ENCODE measurements at places on chromosomes 1 and 21.
A peak's percentile ranks its signal among the peaks of the same experiment; 100 is the strongest.

- DNase-seq = peak; percentile 15
Observed at GRCh38 chr1:83959824-83960498, 39.0 kb downstream of the TTLL7 start.

- no peak for DNase-seq
Observed at GRCh38 chr1:96374076-96374762, 347.4 kb upstream of the PTBP2 start.

DNA sequence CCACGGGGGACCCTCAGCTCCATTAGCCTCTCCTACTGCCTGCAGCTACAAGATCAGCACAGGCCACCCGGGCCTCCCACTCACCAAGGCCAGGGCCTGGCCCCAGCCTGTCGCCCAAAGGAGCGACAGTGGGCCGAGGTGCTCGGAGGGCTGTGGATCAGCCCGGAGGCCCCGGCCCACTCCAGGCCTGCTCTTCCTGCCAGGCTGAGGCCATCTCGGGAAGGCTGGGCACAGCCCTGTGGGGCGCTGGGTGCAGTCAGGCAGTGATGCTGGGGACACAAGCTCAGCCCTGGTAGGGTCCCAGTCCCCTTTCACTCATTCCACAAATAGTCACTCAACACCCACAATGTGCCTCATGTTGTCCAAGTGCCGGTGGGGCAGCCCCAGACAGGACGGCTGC lies 58.8 kb downstream of the CASZ1 start:
- no peak for DNase-seq

DNA sequence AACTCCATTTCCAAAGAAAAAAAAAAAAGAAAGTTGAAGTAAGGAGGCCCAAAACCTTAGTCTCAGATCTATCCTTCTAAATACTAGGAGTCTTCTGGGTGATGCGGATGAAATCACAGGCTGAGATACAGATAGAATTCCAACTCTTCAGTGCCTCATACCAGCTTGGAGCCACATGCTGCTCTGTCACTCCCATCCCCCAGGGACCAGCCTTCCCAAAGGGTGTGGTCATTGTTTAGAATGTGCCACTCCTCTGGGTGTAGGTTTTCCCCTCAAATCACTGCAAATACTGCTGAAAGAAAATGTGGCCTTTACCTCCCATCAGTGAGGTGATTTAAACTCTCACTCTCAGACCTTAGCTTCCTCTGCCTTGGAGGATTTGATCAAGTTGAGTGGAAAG lies 112.9 kb downstream of the CDC7 start:
- no peak for DNase-seq

DNA sequence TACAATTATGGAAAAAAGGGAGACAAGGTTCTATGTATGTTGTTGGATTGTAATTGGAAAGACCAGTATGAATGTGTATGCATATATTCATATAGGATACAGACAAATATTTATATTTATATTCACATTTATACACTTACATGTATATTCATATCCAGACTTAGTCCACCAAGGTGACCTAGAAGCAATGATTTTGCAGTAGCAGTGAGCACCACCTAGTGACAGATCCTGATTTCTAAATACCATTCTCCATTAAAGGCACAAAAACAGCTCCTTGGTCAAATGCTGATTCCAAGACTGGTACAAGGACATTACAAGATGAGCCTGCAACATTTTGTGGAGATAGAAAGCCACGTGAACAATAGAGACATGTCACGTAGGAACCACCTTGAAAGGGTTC lies 153.4 kb downstream of the SDCCAG8 start:
- no peak for DNase-seq

DNA sequence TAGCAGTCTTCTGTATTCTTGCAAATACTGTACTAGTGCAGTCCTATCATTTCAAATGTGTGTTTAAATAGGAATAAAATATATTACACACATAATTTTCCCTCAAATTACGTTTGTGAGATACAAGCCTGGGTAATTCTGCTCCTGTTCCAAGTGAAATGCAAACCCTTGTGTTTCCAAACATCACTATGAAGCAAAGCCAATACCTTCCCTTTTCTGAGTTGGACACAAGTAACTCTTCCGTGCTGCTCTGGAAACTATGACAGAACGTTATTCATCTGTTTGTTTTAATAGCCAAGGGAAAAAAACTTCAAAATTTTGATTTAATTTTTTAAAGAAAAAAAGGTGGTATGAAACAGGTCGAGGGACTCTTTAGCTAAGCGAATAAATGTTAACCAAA lies 73.7 kb upstream of the UBE2U start:
- no peak for DNase-seq

DNA sequence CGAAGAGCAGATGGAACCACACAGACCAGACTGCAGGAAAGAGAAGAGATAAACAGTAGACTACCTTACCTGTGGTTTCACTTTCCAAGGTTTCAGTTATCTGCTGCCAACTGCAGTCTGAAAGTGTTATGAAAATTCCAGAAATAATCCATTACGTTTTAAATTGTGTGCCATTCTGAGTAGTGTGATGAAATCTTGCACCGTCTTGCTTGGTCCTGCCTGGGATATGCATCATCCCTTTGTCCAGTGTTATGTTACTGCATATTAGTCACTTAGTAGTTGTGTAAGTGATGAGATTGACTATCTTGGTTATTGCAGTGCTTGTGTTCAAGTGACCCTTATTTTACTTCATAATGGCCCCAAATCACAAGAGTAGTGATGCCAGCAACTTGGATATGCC lies 33.9 kb downstream of the DNAJC6 start:
- no peak for DNase-seq

- DNase-seq = no peak
Observed at GRCh38 chr1:24380508-24380907, 33.1 kb downstream of the STPG1 start.

DNA sequence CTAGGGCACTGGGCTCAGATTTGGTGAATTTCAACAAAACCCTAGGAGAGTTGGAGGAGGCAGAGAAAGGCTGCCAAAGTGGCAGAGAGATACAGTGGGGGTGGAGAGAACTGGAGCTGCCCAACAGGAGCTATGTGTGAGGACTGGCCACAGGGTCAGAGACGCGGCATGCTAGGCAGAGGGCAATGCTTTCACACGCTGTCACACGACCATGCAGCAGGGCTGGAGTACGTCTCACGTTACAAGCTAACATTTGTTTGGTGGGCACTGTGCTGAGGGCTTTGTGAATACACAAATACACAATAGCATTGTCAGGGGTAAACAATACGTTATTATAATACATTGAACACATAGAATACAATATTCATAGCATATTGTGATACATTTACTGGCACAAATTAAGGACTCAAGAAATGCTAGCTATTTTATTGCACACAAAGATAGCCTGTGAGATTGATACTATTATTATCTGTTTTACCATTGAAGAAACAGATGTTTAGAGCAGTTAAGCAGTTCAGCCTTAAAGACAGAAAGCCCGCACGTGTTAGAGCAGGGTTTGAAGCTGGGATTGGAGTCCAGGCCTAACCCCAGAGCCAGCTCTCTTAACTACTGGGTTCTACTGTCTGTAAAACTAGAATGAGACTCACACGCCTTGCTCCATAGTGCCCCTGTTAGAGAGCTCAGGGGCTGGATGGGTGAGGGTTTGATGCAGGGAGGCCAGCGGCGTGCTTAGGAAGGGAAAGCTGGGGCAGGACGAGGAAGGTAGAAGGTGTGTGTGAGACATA lies 4.5 kb downstream of the RAB7B start:
- DNase-seq = no peak

- no peak for DNase-seq
Observed at GRCh38 chr1:185156288-185156853, 382 bp downstream of the TRMT1L start.

- no peak for DNase-seq
Observed at GRCh38 chr1:247211339-247211738, 39.5 kb upstream of the ZNF124 start.

- DNase-seq = no peak
Observed at GRCh38 chr1:58783090-58783992, 506 bp downstream of the JUN start.

- DNase-seq = no peak
Observed at GRCh38 chr1:240539769-240540414, 72.1 kb downstream of the GREM2 start.

DNA sequence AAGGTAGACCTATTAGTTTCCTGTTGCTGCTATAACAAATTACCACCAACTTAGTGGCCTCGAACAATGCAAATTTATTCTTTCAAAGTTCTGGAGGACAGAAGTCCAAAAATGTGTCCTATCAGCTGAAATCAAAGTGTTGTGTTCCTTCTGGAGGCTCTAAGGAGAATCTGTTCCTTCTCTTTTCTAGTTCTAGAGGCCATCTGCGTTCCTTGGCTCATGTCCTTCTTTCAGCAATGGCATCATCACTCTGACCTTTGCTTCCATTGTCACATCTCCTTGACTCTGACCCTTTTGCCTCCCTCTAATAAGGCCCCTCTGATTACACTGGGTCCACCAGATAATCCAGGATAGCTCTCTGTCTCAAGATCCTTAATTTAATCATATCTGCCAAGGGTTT lies 1.2 kb upstream of the MR1 start:
- no peak for DNase-seq

GRCh38 chr1:203139976-203140475 lies 12.5 kb downstream of the ADORA1 start:
- DNase-seq = no peak

DNA sequence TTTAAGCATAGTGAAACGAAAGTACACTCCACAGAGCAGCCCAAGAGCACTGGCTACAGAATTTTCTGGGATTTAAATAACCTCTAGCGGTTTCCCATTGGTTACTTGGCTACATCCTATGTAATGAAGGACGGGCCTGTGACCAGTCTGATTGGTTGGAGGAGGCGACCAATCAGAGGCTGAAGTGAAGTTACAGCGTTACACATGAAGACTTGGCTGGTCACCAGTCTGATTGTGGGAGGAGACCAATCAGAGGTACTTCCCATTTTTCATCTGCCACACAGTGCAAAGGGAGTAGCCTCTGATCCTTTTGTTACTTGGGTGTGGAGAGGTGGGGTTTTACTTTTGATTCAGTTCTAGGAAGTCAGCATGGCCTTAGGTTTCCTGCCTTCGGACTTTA lies 142.7 kb upstream of the SERTAD4 start:
- no peak for DNase-seq

- DNase-seq = no peak
Observed at GRCh38 chr1:2535981-2536380, 5.9 kb upstream of the HES5 start.

GRCh38 chr1:6515771-6516170 lies 24.3 kb upstream of the PLEKHG5 start:
- DNase-seq = no peak

DNA sequence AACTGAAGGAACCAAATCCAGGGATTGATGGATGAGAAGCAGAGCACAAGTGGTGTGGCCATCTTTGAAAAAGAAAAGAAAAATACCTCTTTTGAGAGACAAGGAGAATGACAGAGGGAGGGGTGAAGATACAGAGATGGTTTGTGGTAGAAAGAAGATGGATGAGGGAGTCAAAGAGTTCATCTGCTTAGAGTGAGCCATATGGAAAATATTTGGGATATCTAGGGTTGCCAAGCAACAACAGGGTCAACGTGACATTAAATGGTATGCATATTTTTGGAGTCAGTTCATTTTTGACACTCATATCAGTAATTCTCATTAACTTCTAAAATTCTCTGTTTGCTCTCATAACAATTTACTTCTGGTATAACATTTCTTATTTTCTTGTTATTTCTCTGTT lies 50.7 kb downstream of the MACF1 start:
- DNase-seq = no peak

- no peak for DNase-seq
Observed at GRCh38 chr1:160567858-160568682, 11.2 kb downstream of the CD84 start.

- DNase-seq = no peak
Observed at GRCh38 chr1:244444854-244445253, 6.9 kb downstream of the ADSS2 start.

GRCh38 chr1:52192436-52192835 lies 50.5 kb downstream of the ZFYVE9 start:
- no peak for DNase-seq

GRCh38 chr21:25871566-25871965 lies 136.8 kb downstream of the GABPA start:
- no peak for DNase-seq

DNA sequence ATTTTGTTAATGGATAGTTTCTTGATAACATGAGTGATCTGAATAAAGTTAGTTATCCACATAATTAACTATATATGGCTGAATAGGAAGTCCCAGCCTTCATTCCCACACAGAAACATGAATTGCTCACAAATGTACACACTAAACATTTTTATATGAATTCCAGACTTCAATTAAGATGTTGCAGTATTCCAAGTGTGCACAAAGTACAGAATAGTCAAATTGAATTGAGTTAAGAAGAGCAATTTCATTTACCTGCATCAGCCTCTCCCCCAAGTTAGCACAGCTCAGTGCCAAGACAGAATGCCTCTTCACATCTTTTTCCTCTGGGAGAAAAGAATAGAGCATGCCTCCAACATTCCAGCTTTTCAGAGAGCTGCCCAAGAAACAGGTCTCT lies 207.0 kb upstream of the SAMSN1 start:
- no peak for DNase-seq

DNA sequence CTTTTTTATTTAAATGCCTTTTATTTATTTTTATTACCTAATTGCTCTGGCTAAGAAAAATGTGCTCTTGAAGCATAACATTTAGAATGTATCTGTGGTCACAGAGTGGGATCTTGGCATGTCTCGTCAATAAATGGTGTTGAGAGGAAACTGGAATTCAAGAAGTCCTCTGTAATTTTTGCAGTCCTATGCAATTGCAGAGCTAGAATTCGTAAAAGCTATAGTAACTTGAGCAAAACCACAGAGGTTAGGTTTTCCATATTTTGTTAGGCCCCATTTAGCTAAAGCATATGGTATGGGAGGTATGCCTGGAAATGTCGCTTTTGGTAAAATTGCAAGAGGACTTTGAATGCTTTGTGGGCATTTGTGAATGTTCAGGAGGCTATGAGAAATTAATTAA lies 466.7 kb upstream of the NFIA start:
- DNase-seq = no peak

DNA sequence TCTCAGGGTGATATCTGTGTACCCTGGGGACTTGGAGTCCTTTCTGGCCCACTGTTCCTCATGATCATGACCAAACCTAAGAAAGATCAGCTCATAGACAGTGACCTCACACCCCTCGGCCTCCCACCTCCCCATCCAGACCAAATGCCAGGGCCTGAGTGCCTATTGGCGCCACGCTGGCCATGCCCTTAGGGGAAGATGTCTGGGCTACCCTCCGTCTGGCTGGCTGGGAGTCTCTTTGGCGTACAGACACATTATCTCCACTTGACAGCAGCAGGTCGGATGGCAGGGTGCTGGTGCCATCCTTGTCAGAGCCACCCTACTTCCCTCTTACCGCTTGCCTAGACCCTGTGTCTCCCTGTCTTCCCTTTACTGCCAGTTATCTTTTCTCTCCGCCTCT lies 8.4 kb downstream of the RORC start:
- DNase-seq = no peak

DNA sequence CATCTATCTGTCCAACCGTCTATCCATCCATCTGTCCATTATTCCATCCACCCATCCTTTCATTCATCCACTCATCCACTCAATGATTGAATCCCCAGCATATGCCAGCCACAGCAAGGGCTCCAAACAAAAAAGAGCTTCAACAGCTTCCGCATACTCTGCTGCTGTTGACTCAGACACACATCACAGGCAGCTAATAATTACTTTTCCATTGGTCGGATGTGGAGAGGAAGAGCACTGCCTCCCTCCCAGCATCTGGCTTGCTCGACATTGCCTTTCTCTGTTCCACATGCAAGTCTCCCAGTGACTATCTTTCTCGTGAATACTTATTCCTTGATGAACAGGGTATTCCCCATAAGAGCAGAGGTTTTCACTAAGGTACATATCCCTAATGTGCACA lies 176.5 kb downstream of the HIVEP3 start:
- DNase-seq = peak; percentile 58
